NCI-H1092 treated with DMSO at 0.1 percent for 48 hours (cell line): ENCODE measurements at places on chromosomes 4 and X.

- no peak for DNase-seq
Observed at GRCh38 chrX:46321676-46322075, 223.5 kb downstream of the ZNF674 start.

- DNase-seq = no peak
Observed at GRCh38 chr4:142648378-142648777, 197.7 kb downstream of the INPP4B start.

GRCh38 chr4:180285796-180286195, 1957.4 kb upstream of the TENM3 start:
- DNase-seq = no peak

DNA sequence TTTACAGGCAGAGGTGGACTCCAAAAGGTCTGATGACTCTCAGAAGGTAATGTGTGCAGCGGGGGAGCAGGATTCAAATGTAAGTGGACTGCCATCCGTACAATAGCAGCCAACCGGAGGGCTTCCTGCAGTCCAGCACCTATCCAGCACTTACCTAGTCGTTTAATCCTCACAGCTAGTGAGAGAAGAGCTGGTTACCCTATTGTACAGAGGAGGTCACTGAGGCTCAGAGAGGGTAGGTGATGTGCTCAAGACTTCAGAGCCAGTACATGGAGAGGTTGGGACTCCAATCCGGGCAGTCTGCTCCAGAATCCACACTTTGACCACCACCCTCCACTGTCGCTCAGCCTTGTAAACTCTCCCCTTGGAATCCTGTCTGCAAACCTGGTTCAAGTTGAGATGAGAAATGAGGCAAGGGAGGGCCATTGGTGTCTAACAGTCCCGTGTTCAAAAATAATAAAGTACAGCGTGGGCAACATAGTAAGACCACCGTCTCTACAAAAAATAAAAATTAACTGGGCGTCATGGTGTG, 22.5 kb upstream of the JAKMIP1 start:
- no peak for DNase-seq

- no peak for DNase-seq
Observed at GRCh38 chr4:139275281-139275735, 4.7 kb downstream of the MGARP start.

DNA sequence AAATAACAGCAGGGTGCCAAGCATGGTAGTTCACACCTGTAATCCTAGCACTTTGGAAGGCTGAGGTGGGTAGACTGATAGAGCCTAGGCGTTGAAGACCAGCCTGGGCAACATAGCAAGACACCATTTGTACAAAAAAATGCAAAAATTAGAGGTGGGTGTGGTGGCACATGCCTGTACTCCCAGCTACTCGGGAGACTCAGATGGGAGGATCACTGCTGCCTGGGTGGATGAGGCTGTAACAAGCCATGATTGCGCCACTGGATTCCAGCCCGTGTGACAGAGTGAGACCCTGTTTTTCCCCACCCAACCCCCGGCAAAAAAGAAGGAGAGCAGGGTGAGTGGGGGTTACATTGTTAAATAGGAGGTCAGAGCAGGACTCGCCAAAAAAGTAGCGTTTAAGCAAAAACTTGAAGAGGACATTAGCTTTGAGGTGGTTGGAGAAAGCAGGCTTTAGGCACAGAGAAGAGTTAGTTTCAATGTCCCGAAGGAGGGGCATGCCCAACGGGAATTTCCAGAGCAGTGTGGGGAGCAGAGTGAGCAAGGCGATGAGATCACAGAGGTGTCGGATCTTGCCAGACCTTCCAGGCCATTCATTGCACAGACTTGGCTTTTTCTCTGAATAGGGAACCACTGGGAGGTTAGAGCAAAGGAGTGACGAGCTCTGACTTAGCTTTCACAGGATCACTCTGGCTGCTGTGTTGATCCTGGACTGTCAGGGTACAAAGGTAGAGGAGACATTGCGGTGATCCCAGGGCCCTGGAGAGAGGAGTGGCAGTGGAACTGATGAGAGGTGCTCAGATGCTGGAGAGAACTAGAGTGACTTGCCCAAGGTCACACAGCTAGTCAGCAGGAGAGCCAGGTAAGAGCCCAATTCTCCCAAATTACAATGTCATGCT, 70.6 kb downstream of the TRAPPC11 start:
- DNase-seq = no peak

GRCh38 chr4:128335541-128335940, 47.9 kb upstream of the PGRMC2 start:
- DNase-seq = no peak

DNA sequence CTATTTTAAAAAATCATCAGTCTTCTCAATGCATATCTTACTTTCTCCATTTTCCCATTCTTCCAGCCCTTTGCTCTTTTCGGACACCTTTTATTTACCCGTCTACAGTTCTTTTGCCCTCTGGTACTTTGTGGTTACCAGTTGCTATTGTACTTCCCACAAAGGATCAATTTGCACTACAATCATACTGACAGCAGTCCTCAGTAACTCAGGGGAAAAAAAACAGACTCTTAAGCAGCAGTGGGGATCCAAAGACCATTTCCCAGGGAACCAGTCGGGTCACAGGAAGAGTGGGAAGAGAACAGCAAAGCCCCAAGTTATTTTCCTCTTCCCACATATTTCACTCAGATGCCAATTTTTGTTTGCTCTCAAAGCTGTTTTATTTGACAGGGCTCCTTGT, 23.1 kb downstream of the DMD start:
- no peak for DNase-seq

DNA sequence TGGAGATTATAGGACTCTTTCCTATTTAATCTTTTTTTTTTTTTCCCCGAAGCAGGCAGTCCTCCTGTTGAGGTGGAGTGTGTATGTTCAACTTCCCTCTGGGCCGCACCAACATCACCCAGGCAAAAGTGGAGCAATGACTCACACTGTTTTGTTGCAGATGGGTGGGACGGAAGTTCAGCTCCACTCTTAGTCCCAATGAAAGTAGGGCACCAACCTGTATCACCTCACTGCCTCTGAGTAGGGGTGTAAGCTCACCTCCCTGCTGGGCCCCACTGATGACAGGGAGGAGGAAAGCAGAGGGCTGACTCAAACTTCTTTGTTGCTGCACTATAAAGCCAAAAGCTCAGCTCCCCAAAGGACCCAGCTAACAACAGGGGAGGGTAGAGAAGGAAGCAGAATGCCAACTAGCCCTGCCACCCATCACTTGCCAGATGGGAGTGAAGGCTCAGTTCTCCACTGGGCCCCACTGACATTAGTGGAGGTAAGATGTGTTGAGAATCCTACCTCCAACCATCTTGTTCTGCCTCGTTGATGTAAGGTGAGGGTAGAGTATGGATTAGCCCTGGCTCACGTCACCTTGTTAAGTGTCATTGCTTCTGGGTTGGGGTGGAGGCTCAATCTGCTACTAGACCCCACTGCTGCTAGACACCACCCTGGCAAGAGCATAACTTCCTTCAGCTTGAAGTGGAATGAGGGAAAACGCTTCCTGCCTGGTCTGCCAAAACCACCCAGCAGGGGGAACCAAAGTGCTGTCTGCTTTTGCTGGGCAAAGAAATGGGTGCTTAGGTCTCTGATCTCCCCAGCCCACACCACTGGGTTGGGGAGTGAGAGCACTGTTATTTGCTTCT, 14.1 kb downstream of the RPS6KA3 start:
- DNase-seq = peak; percentile 2

DNA sequence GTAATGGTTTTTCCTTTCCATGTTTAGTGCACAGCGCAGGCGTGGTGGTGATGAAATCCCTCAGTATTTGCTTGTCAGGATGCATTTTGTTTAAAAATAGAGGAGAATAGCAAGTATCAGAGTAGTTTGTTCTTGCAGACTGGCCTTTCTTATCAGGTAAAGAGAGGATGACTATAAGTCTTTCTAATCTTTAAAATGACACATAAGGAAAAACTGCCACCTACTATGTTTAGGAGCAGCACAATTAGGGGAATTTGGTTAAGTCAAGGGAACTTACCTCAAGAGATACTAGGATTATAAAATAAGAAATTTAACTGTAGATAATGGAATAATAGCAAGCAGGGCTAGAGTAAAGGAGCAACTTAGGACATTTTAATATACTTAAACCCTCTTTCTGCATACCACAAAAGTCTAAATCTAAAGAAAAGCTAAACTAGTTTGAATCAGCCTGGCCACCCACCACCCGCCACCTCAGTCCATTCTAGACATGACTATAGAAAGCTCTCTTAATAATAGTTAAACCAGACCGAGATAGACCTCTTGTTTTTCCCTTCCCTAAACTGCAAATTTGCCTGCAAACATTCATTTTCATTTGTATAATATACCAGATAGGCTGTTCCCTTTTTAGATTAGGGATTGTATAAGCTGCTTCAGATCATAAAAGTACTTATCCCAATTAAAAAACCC, 62.0 kb downstream of the APOOL start:
- no peak for DNase-seq

DNA sequence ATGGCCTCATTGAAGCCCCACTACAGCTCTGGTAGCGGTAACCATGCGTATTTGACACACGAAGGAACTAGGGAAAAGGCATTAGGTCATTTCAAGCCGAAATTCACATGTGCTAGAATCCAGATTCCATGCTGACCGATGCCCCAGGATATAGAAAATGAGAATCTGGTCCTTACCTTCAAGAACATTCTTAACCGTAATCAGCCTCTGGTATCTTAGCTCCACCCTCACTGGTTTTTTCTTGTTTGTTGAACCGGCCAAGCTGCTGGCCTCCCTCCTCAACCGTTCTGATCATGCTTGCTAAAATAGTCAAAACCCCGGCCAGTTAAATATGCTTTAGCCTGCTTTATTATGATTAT, 876 bp downstream of the HPRT1 start:
- peak; percentile 44 for DNase-seq

DNA sequence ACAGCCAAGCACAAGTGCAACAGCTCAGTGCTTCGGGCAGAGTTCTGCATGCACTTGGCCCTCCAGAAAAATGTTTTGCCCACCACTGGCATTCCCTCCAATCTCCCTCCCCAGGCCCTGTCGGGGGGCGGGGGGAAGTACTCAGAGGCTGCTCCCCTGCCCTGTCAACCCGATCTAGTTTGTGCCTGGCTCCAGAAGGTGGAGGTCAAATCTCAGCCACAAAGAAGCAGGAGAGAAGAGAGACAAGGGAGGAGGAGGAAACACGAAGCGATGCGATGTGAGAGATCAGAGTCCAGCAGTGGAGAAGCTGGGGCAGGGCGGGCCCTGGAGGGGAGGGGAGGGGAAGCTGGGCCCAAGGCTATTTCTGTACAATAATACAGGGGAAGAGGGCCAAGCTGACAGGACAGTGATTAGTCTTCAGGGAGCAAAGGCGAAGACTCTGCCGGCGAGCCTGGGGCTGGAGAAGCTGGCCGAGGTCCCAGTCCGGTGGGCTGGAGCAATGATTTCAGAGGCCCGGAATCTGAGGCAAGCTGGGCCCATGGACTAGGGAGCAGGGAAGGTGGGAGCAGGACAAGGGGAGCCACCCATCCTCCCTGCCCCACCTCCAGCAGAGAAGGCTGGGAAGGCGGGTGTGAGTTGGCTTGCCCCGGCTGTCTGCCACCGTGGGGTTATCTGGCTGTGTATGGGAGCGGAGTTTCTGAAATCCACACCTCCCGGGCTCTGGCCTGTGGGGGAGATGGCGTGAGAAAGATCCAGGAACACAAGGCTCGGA, 167.1 kb downstream of the EFNB1 start:
- no peak for DNase-seq

DNA sequence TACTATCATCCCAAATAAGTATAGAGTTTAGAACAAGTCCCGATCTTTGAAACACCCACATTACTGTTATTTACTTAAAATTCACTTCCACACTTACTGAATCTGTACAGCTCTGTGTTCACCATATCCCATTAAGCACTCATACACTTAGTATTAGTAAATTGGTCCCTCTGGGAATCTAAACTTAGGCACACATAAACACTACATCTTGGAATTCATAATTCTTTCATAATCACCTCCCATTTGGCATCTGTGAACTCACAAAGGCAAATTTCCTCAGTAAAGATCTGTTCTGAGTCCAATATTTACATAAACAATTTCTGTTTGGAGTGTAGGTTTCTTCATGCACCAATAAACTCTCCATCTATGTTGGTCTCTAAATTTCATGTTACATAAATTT, 52.6 kb upstream of the PPARGC1A start:
- DNase-seq = no peak

GRCh38 chr4:67207941-67208441, 337.3 kb downstream of the CENPC start:
- no peak for DNase-seq

- no peak for DNase-seq
Observed at GRCh38 chrX:38845426-38845825, 44.2 kb downstream of the MID1IP1 start.

DNA sequence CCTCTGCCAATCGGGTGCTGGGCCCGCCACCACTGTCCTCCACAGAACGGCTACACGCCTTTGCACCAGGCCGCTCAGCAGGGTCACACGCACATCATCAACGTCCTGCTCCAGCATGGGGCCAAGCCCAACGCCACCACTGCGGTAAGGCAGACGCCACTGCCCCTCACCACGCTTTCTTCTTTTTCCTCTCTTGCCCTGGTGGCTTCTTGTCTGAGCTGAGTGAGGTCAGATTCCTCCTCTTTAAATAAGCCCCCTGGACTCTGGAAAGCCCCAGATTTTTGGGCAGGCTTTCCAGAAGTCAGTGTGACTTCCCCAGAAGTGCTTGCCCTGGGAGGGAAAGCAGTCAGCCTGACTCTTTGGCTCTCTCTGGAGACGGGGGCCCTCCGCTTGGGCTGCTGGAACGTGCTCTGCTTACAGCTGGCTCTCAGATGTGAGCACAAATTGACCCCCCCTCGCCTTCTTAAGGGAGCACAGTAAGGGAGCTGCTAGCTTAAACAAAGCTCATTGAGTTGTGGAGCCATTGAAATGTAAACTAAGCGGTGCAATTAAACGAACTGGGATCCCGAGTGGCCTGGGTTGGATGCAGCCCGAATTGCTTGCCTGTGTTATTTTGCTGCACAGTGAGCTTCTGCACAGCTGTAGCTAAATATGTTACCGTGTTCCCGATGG, 243.1 kb downstream of the ANK2 start:
- no peak for DNase-seq

DNA sequence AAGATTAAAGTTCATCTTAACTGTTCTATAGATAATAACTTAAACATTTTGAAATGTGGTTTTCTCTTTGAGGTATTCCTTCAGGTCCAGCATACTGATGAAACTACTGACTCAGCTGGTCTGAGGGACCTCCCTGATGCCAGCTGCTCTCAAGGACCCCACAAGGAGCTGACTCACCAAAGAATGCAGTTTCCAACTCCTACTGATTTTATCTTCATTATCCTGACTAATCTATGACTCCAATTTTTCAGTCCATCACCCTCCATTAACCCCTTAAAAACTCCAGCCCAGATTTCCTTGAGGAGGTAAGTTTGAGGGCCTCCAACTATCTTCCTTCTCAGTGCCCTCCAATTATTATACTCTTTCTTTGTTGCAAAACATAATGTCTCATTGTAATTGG, 1.4 kb upstream of the UGT2B4 start:
- no peak for DNase-seq

- no peak for DNase-seq
Observed at GRCh38 chr4:112840061-112840460, 203.1 kb downstream of the LARP7 start.
